Fibroblast of skin of right quadriceps (primary cell): ENCODE measurements at places on chromosomes 2 and 18.

DNA sequence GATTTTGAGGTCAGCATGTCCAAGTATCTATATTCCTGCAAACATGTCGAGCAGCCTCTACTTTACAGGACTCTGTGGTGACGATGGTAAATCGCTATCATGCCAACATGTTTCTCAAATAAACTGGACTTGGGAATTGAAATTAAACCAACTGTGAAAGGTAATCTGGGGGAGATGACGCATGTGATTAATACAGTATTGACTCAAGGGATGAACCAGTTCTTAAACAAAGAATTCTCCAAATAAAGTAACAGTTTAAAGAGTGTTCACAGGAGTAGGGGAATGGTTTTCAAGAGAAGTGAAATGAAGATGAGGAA, 54.3 kb downstream of the THUMPD2 start:
- DNase-seq, result no peak

GRCh38 chr2:61433606-61434005, 37.3 kb downstream of the USP34 start:
- no peak for DNase-seq

- DNase-seq, result peak; percentile 57
These were observed 147.8 kb upstream of the ERBB4 start for GRCh38 chr2:212686285-212686895.

- no peak for DNase-seq
These were observed 4.9 kb upstream of the FIGLA start for GRCh38 chr2:70795164-70795995.

DNA sequence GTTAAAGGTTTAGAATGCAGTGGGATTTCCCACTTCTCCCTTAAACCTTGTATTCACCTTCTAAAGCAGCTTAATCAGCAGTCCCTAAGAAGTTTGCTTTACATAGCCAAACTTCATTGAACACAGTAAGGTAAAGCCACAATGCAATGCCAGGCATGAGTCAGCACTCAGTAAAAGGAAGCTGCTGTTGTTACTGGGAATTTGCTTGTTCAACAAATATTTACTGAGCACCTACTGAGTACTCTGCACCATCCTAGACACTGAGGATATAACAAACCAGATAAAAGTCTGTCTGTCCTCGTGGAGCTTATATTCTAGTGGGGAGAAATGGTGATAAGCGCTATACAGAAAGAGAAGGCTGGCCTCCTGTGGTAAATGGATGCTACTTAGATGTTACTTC, 162.7 kb downstream of the PKP4 start:
- peak; percentile 36 for DNase-seq

DNA sequence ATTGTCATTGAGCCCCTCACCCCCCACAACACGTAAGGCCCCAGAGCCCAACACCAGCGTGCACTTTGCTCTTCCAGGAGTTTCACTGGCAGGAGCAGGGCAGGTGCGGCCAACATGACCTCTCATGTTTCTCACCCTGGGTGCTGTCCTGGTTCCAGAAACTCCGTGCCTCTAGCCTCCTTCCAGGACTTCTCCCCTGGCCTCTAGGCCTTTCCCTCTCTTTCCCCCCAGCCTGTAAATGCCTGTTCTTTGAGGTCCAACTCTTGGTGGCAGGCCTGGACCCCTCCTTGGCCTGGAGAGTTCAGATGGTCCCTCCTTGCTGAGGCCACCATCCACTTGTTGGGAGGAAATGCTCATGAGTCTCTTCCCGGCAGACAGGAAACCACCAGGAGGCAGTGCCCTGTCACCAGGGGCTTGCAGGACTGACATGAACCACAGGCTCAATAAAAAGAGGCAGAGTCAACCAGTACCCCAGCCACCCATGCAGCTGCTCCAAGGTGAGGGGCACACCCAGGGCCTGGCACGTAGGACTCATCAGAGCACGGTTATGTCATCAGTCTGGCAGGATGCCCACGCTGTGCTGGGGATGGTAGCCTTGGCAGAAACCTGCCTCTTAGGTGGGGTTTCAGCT, 1.5 kb downstream of the MALL start:
- no peak for DNase-seq

- DNase-seq, result peak; percentile 19
These were observed 145.1 kb downstream of the B3GNT2 start for GRCh38 chr2:62340994-62341484.

GRCh38 chr2:150209746-150210145, 277.7 kb downstream of the RND3 start:
- no peak for DNase-seq

DNA sequence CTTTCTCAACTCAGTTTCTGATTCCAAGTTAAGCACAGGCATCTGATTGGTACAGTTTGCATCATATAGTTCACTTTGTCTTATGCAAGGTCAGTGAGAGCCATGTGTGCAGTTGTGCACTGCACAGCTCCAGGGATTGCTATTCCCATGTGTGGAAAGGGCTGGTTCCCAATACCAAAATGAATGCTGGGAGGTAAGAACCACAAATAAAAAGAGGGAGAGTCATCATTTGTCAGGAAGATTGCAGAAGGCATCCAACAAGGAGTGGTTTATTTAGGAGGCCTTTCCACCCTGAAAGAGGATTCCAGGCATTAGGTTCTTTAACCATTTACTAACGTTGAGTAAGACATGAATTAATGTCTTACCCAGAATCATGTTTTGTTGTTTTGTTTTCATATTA, 141.2 kb upstream of the ST6GAL2 start:
- peak; percentile 46 for DNase-seq

- peak; percentile 96 for DNase-seq
These were observed 305.4 kb upstream of the HS6ST1 start for GRCh38 chr2:128623776-128624761.

DNA sequence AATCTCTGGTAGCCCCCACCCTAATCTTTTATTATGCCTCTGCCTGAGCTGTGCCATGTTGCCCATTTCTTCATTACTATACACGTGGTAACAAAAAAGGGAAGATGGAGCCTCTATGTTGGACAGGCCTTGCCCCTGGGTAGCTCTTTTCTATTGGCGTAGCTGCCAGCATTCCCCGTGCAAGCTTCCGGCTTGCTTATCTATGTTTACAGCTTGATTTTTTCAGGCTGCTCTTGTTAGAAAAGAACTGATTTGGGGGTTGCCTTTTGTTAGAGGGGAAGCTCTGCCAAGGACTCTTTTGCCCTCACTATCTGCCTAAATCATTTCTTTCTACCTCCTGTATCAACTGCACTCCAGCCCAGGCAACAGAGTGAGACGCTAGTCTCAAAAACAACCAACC, 45.5 kb upstream of the ZSWIM2 start:
- no peak for DNase-seq

- DNase-seq, result no peak
These were observed 5.0 kb upstream of the DGKD start for GRCh38 chr2:233349005-233349998.
